ENCODE measurements at places on chromosomes 12 and 14. TPM values are rescaled to one million over a fixed set of nuclear protein-coding genes. Genes with fewer than 3 reads are reported as not detected.

RFX4 gene
- not detected for total RNA-seq

WNT1 gene
- not detected for total RNA-seq

FAM222A gene
- 0.38 TPM for total RNA-seq

SERPINA6 gene
- not detected for total RNA-seq

MYL2 gene
- not detected for total RNA-seq

All from regular cardiac myocyte (primary cell).